ENCODE measurements at places on chromosomes 5 and 9.

DNA sequence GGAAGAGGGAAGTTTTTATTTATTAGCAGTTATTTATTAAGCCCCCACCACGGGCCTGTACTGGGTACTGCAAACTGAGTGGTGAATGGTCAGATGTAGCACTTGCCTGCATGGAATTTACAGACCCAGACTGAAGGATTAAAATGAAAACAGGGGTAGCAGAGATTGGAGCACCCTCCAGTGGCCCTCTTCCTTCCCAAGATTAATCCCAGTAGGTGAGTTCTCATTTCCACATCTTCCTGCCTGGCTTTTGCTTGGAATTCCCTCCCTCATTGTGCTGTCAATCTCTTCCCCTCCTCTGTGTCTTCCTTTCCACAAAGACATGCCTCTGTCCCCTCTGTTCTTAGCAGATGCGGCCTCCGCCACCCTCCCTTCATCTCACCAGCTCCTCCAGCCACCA, 39.2 kb downstream of the MVB12B start:
- DNase-seq, result no peak

GRCh38 chr5:136686192-136686872, 321.0 kb upstream of the TRPC7 start:
- DNase-seq, result peak; percentile 80

GRCh38 chr9:135990468-135991429, 29.6 kb upstream of the UBAC1 start:
- peak; percentile 79 for DNase-seq

- no peak for DNase-seq
Observed at GRCh38 chr9:133354766-133355165, 1.5 kb downstream of the SURF1 start.

GRCh38 chr5:133049726-133050048, 2.1 kb upstream of the HSPA4 start:
- DNase-seq, result no peak

- no peak for DNase-seq
Observed at GRCh38 chr9:109317311-109317978, 3.4 kb downstream of the EPB41L4B start.

- DNase-seq, result no peak
Observed at GRCh38 chr5:173721601-173722232, 105.3 kb upstream of the BOD1 start.

DNA sequence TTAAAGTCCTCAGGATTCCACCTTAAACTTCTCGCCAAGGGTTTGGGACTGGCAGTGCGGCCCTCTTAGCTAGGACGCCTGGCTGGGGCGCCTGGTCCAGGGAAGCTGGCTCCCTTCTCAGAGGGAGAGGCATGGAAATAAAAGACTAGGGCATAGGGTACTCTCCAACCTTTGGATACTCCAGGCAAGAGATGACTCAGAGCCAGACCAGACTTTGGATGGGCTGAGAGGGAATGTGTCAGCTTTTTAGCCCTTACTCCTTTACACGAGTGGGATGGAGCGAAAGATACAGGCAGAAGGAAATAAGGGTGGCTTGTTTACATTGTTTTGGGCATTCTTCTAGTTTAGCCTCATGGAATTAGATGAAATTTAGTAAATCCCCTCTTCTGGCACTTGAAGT, 48.2 kb downstream of the IL31RA start:
- peak; percentile 35 for DNase-seq

DNA sequence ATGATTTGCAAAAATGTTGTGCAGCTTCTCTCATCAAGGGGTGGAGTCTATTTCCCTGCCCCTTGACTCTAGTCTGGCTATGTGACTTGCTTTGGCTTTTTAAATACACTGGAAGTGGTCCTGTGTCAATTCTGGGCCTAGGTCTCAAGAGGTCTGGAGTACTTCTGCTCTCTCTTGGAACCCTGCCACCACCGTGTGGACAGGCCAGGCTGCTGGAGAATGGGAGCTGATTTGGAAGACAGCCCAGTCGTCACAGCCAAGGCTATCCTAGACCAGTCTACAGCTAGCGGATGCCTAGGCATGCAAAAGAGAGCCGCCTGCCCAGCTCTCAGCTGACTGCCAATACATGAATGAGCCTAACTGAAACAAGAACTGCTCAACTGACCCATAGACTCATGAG, 56.7 kb upstream of the CLINT1 start:
- peak; percentile 56 for DNase-seq

- no peak for DNase-seq
Observed at GRCh38 chr5:175285261-175285660, 158.7 kb downstream of the DRD1 start.
